ENCODE measurements at places on chromosomes 7 and 10.

DNA sequence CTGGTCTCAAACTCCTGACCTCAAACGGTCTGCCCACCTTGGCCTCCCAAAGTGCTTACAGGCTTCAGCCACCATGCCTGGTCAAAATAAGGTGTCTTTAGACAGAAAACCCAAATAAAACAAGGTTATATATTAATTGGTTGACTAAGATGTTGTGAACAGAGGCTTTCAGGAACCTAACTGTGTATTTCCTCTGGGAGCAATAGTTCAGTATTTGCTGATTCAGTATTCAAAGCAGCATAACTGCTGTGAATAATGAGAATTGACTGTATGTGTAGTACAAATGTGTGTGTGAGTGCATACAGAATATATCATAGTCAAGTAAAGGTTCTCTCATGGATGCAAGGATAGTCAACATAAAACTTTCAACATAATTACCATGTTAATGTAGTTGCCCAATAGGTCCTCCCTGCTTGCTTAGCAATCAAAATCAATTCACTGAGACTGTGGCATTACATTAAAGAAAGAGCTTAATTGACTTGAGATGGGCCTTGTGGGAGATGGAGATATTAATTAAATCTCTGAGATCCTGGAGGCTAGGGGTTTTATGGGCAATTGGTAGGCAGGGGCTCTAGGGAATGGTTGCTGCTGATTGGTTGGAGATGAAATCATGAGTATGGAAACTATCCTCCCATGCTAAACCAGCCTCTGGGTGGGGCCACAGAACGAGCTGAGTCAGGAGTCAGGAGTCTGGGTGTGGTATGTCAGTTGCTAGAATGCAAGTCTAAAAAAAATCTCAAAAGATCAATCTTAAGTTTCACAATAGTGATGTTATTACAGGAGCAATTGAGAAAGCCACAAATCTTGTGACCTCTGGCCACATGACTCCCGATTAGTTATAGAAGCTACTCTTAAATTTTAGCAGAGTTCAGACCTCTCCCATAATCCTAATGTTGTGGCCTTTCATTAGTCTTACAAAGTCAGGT, 162.7 kb downstream of the AKR1D1 start:
- DNase-seq = no peak

DNA sequence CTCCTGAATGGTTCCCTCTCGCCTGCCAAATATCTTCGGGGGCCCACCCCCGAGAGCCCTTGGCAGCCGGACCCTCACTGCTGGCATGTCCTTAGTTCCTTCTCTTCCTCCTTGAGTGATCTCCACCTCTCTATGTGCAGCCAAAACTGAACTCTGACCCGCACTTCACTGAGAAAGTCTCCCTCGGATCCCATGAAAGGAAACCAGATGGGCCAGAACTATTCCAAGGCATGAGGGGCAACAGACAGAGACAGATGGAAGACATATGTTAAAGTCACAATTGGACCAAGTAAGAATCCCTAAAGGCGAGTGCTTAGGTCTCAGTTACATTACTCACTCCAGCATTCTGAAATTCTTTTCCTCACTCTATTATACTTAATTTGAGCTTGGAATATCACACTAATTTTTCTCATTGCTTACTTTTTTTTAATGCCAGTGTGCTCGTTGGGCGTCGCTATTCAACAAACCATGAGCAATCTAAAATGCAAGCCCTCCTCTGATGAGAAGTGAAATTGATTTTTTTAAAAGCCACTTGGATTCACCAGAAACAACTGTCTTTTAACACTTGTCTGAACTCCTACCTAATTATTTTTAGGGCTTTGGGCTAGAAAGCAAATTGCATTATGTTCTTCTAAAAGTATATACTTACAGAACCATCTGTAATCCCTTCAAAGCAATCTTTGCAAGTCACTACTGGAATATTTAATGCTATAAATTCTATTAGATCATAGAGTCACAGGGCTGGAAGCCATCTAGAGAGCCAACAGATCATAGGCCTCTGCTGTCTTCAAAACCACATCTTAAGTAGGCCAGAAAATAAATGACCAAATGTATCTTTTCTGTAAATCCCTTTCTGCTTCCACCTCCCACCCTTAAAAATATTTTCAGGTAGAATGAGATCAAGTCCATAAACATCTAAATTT, 43.3 kb upstream of the EZH2 start:
- DNase-seq = no peak

DNA sequence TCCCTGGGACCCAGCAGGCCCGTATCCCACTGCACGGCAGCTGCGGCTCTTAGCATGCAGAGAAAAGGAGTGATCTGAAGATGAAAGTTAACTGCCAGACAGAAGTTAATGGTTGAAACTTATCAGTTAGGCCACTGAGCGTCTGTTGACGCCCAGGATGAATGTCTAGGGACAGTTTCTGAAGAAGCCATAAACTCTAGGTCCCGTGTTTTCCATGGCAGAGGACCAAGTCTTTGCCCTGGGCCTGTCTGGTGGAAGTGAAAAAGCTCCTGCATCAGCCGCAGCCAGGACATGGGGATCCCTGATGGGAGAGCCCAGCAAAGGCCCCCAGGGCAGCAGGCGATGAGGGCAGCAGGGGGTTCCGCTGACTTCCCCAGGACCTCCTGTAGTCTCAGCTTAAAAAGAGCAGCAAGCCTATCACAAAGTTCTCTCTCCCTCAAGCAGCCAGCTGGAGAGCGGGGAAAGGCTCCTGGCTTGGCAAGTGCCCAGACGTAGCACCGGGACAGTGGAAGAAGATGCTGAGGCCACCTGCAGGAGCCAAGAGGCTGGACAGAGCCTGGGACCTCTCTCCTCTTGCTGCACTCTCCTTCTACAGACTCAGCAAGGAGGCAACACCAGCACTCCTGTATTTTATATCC, 79.6 kb downstream of the TNS3 start:
- DNase-seq = no peak

- no peak for DNase-seq
Observed at GRCh38 chr10:69125554-69125953, 1.6 kb downstream of the VPS26A start.

GRCh38 chr10:121665809-121666208, 67.6 kb upstream of the FGFR2 start:
- DNase-seq = no peak

GRCh38 chr10:15703151-15703880, 16.4 kb downstream of the ITGA8 start:
- DNase-seq = no peak

DNA sequence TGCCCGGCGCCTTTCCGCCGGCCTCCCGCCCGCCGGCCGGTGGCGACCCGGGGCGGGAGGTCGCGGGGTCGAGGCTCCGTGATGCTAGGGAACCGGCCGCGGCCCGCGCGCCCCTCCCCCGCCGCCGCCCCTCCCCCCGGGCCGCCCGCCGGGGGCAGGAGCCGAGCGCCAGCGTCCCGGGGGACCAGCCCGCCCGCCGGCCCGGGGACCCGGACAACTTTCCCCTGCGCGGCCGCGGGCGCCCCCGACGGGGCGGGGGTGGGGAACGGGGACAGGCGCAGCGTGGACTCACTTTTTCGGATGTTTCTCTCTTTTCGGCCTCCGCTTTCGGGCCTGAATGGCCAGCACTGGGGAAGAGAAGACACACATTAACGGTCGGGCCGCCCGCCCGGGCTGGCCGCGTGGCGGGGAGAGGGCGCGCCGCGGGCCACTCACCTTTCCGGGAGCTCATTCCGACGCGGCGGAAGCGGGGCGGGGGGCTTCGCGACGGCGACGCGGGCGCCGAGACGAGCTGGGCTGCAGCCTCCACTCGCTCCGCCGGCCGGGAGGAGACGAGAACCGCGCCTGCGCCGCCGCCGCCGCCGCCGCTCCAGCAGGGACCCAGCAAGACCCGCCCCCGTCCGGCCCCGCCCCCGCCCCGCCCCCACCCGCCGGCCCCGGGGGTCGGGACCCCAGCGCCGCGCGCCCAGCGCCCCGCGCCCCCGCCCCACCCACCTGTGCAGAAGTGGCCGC, at the start of gene SRPK2:
TSS of gene SRPK2 (minus strand) at position 566 of the 732 bp plus-strand sequence.
- peak; percentile 74 for DNase-seq

DNA sequence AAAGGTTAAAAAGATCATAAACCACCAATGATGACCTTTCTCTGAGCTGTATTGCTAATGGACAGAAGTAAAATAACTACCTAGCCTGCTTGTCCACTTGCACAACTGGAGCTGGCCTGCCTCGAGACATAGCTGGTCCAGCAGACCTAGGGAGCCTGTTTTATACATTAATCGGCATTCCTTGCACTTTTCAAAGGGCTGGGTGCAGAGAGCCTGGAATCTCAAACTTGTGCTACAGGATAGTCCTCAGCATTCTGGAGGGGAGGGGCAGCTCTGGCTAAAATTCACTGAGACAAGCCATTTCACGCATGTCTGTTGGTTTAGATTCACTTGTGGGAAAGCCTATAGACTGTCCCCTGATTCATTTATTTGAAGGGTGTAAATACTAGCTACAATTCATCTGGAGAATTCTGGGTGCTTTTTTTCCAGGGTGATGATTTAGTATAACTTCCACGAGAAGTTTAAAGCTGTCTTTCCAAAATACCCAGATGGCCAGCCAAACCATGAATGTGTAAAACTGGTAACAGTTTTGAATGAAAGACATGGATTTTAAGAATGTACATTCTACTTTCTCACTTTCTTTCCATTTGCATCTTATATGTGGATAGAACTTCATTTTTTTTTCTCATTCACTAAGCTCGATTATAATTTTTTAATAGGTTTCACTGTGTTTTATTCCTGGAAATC, 389.4 kb downstream of the KCNMA1 start:
- DNase-seq = no peak

- no peak for DNase-seq
Observed at GRCh38 chr7:44713141-44713540, 35.5 kb upstream of the ZMIZ2 start.

DNA sequence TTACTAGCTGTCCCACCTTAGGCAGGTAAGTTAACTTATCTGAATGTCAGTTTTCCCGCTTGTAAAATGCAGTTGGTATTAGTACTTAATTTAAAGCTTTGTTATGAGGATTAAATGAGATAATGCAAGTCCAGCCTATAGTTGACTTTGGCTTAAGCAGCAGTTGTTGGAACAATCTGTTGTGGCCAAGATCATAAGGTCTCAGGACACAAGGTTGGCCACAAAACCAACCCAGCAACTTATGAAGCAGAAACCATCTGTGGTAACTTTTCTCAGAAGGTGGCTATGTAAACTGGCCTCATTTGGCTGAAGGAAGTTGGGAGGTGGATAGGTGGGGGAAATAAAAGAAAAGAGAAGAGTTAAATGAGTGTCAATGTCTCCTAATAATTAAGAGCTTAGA, 29.4 kb downstream of the ENTPD1 start:
- DNase-seq = no peak

- no peak for DNase-seq
Observed at GRCh38 chr10:12902851-12903358, 98.6 kb downstream of the CCDC3 start.

DNA sequence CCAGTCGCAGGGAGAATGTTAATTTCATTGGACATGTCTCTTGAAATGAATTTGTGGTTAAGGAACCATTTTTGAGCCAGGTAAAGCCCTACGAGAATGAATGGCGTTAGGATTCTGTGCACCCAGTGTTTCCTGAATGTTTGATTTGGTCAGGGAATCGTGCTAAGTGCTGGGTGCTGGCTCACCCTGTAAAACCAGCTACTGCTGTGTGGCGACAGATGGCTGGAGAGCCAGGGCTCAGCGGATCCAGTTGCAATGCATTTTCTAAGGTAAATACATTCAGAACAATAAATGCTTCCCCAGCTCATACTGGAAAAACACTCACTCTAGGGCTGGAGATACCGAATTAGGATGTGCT, 355.5 kb downstream of the GLRX3 start:
- DNase-seq = no peak

- DNase-seq = no peak
Observed at GRCh38 chr10:44516891-44517290, 132.0 kb upstream of the CXCL12 start.

DNA sequence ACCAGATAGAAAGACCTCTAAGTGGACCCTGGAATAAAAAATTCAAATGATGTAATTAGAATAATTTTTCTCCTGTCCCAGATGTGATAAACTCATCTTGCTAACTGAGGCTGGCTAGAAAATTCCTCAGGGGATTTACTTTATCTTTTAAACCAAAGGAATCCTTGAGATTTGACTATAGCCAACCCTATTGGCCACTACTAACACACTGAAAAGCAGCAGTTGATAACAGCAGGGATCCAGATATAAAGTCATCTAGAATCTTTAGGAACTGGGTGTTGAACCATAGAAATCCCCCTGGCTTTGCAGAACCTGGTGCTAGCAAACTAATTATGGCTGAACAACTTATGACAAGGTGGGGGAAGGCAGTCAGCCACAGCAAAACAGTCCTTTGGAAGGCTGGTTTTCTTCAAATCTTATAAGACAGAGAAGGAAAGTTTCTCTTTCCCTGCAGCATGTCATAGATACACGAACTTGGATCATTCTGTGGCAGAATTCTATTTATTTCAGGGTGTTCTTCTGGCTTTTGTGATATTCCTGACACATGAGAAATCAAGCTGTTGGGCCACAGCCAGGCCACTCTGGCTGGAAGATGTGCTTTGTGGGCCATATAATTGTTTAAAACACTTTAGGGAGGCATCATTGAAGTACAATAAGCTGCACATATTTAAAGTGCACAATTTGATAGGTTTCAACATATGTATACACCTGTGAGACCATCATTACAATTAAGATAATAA, 643.6 kb downstream of the SORCS3 start:
- DNase-seq = no peak

DNA sequence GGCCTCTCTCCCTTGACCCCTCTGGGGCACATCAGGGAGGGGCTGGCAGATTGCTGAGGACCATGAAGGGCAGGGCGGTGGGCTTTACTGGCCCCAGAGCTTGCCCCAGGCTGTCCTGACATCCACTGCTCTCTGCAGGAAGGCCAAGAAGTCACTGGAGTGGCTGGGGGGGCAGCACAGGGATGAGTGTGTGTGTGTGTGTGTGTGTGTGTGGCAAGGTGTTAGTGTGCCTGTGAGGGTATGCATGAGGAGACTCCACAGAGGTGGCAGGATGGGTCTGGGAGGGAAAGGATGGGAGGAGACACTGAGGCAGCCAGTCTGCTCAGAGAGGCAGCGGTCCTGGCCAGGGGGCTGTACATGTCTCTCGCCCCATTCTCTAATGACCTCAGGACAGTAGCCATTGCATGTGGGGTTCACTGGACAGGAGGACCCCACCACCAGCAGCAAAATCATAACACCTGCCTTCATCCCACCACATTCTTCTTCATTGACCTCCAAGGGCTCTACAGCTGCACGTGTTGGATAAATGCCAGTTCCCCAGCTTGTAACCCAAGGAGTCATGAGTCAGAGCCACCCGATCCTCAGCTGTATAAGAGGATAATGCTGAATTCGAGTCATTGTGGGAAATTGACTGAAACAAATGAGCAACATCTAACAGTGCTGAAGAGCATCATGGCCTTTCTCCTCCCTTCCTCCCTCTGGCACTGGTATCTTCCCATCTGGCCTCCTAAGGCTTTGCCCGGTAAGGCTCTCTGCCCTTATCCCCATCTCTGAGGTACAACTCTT, 720.5 kb downstream of the GRID1 start:
- no peak for DNase-seq
